ENCODE measurements at places on chromosomes 5 and 9. TPM values are rescaled to one million over a fixed set of nuclear protein-coding genes. Genes with fewer than 3 reads are reported as not detected.

Gene UBAC1
- 44.5 TPM for total RNA-seq

Gene ADAMTS12
- 16.7 TPM for total RNA-seq

Gene PCDHGB2
- total RNA-seq: 0.53 TPM

Gene STK32A
- total RNA-seq: under 0.01 TPM

Gene FIBCD1
- 2.8 TPM for total RNA-seq

Gene TAS2R1
- total RNA-seq: not detected

Gene TMEM8B
- total RNA-seq: 3.2 TPM

Gene SCGB3A2
- not detected for total RNA-seq

Data from myometrial cell (primary cell).